ENCODE measurements at places on chromosomes 11 and 22.

DNA sequence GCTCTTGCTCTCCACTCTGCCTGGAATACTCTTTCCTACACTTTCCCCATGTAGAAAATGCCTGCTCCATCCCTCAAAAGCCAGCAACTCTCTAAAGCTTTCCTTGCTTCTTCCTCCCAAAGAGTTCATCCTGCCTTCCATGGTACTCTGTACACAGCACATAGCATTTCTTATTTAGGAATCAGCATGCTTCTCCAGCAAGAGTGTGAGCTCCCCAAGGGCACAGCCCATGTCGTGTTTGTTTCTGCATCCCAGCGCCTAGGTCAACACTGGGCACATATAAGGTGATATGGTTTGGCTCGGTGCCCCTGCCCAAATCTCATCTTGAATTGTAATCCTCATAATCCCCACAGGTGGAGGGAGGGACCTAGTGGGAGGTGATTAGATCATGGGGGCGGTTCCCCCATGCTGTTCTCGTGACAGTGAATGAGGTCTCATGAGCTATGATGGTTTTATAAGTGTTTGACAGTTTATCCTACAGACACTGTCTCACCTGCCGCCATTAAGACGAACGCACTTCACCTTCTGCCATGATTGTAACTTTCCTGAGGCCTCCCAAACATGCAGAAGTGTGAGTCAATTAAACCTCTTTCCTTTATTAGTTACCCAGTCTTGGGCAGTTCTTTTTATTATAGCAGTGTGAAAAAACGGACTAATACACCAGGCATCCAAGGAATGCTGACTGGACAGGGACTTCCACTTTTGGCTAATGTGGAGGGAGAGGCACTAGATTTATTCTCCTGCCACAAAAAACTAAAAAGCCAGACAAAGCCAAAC, 8.2 kb downstream of the VPS37C start:
- no peak for DNase-seq

GRCh38 chr11:78603792-78604191, 29.1 kb upstream of the NARS2 start:
- DNase-seq, result no peak

GRCh38 chr11:15347969-15348734, 233.4 kb downstream of the INSC start:
- no peak for DNase-seq

GRCh38 chr11:121872356-121872755, 243.7 kb downstream of the BLID start:
- no peak for DNase-seq

- no peak for DNase-seq
Measured at GRCh38 chr11:97996762-97997161, 1024.0 kb upstream of the CNTN5 start.

- DNase-seq, result no peak
Measured at GRCh38 chr11:78429660-78430059, 12.0 kb upstream of the GAB2 start.

DNA sequence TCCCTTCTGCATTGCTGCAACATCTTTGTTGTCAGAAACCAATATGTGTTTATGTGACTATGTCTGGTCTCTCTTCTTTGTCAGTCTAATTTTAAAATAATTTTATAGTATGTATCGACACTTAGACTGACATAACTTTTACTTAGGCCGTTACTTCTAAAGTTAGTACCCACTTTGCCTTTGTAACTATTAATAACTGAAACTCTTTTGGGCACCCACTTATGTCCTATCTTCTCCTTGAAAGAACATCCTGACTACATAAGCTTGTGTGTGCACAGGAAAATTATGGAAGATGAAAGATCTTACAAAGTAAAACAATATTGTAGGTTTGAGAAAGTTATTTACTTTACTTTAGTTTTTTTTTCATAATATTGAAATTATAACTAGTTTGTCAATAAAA, 230.4 kb upstream of the CCDC179 start:
- DNase-seq, result no peak
